ENCODE measurements at places on chromosomes 12 and 14.

GRCh38 chr14:34300882-34301734 lies 160.9 kb downstream of the SPTSSA start:
- DNase-seq, result no peak

DNA sequence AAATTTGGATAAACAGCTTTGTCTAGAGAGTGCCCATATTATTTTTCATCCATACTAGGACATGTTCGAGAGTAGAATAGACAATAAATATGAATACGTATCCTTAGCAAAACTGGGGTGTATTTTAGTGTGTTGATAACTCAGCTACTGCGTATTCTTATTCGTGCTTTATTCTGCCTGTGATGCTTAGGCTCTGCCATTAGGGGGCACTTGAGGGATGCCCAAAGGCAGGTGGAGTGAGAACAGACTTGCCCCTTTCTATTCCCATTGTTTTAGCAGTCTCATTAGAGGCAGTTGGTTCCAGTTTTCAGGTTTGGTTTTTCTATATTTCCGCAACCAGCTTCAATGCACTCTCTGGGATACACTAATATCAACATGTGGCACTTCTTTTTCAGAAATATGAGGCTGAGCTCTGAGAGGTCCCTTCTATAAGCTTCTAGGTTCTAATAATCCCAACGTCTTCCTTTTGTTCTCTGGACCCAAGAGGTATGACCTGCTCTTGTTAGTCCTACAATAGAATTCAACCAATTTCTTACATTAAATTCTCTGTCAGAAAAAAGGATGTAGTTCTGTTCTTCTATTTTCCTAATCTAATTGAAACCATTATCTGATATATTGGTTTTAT lies 985.7 kb upstream of the FBXO33 start:
- DNase-seq, result no peak

DNA sequence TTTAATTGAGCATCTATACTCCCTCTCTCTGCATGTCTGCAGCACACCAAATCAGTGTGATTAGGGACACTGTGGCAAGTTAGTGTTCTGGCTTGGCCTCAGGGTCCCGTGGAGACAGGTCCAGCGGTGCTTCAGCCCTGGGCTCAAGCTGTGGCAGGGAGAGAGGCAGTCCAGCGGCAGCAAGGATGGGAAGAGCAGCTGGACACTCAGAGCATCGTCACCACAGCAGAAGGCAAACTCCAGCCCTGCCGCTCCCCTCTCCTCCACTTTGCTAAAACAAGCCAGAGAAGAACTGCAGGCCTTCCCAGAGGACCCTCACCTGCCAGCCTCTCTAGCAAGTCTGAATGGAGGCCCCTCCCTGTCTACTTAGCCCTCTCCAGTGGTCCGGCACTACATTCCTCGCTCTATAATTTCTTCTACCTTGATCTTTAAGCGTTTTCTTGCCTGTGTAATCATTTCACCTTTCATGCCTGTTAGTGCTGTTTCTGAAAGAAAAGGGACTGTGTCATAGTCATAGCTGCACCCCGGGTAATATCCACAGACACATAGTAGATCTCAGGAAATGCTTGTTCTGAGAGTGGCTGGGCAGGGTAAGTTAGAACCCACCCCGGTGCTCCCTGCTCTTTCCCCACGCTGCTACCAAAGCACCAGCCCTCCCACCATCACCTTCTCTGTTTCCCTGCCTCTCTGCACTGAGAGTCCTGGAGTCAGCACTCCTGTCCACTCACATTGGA lies 22.1 kb downstream of the ZFP36L1 start:
- no peak for DNase-seq

GRCh38 chr12:78331181-78331580 lies 500.5 kb downstream of the NAV3 start:
- DNase-seq, result no peak

GRCh38 chr14:48618057-48618456 lies 942.7 kb upstream of the MDGA2 start:
- no peak for DNase-seq

DNA sequence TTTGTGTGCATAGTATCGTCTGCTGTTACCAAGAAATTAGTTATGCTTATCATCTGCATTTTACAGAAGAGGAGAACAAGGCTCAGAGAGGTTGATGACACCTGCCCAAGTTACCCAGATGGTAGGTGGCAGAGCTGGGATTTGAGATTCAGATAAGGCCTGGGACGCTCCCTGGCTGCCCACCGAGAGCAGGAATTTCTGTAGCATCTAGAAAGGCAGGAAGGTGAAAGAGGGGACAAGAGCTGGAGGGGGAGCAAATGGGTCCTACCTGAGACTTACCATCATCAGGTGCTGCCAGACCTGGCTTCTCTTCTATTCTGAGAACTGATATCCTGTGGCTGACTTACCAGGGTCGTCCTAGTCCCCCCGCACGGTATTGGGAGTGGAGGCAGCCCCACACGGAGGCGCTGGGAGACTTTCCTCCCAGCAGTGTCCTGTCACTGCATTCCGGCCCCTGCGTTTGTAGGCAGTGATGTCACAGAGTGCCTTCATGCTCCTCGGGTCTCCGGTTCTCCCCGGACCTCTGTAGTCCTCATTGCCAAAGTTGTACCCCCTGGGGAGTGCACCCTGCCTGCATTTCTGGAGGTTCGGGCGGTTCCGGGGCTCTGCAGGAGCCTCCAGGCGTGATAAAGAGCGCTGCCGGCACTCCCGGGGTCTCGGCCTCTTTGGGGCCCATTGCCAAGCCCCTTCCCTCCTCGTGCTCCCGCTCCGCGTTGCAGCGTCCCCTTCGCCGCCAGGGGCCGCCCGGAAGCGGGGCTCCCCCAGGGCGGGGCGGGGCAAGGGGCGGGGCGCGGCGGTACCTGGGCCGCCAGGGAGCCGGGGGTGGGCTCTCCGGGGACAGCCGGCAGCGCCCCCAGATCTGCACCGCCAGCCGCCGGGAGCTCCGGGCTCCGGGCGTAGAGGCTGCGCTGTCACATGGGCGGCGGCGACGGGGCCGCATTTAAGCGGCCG lies at the start of gene CABP1:
CABP1 (plus strand) TSS at position 856 of the 951 bp plus-strand sequence; CDS start at position 916, 60 bp downstream.
- peak; percentile 57 for DNase-seq

DNA sequence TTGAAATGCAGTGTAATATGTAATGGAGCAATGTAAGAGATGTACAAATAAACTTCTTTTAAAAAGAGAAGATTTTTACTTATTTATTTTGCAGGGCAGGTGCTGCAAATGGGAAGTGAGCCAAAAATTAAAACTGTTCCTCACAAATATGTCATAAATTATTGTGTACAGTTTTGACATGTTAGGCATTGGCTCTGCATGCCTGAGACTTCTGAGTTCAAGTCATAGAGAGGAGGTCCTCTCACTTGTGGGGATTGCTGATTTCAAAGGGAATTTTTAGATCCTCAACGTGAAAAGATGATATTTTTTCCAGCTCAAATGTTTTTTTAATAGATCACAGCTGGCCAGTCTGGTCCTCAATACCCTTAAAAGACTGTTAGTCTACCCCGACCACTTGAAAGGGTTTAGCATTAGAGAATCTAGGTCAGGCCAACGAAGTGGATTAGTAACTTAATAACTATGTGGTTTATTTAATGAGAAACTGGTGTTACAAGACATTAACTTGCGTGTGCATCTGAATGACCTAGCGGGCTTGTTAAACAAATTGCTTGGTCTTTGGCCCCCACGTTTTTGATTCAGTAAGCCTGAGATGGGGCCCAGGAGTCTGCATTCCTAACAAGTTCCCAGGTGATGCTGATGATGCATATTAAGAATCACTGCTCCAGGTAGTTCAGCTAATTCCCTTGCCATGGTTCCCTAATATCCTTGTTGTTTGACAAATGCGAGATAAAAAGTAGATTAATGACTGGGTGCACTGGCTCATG lies 30.9 kb upstream of the WDR89 start:
- DNase-seq, result no peak

- no peak for DNase-seq
Observed at GRCh38 chr12:127284870-127285431, 982.0 kb upstream of the TMEM132C start.

GRCh38 chr14:68361231-68361630 lies 431.6 kb downstream of the ZFP36L1 start:
- no peak for DNase-seq

DNA sequence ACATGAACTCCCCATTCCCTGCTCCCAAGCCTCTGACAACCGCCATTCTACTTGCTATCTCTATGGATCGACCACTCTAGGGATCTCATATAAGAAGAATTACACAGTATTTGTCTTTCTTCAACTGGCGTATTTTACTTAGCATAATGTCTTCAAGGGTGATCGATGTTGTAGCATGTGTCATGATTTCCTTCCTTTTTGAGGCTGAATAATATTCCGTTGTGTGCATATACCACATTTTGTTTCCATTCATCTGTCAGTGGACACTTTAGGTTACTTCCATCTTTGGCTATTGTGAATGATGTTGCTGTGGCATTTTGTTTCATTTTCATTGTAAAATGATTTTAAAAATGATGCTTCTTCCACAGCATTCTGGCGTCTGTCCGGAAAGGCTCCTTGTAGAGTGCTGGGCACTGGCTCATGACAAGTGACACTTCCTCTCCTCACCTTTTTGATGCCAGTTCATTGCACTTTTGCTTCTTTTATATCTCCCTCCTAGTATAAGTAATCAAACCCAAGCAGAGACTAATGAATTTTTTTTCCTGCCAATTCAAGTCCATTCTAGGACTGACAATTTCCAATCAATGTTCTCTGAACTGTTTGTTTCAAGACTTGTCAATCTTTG lies 39.3 kb downstream of the SCN8A start:
- no peak for DNase-seq

- no peak for DNase-seq
Observed at GRCh38 chr12:116146386-116146785, 131.1 kb downstream of the MED13L start.

DNA sequence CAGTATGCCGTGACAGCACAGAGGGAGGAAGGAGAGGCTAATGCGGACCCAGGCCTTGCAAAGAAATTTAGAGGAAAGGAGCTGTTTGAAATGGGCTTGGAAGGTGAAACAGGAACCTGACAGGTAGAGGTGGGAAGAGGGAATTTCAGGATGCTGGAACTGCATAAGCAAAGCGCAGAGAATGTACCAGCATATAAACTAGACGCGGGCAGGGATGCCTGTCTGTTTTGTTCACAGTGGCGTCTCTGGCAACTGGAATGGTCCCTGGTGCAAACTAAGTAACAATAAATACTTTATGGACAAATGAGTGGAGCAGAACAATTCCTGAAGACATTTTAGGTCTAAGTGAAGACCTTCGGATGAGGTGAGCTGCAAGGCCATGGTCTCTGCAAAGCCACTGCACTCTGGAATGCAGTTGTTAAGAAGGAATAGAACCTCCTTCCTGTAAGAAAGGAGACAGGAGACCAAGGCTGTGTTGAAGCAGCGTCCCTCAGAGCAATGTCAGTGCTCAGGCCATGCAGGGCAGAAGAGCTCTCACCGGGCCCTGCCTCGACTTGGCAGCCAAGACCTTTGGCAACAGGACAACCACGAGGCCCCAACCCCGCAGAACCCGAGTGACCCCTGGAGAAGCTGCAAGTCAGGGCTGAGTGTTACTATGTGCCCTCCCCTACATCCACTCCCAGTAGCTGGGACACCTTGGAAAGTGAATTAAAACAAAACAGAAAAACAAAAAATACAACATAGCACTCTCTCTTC lies 42.8 kb downstream of the PITPNM2 start:
- DNase-seq, result no peak

DNA sequence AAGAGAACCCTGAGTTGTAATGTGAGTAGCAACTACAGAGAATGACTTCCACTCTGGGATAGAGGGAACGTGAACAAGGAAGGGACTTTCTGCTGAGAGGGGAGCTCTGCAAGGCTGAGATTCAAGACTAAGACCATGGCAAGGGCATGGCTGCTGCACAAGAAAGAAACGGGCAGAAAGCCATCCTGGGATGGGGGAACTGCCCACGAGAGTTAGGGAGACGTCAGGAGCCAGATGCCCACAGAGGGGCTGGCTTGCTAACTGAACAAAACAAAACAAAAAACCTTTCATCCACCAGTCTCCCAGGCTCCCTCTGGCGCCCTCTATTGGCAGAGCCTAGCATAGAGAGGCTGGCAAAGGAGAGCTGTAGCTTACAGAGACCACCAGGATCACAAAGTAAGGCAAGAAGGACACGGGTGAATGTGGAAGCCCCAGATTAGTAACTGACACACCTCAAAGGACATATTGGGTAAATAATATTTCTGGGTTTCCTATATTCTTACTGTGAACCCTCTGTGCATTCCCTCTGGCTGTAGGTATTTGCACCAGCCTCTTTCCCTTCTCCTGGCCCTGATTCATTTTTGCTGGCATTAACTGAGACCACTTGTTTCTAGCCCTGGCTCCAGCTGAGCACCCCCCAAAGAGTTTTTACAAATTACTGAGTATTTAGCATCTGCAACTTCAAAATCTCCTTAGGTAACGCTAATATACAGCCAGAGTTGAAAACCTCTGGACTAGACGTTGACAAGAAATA lies 338.3 kb downstream of the EMP1 start:
- DNase-seq, result peak; percentile 12

DNA sequence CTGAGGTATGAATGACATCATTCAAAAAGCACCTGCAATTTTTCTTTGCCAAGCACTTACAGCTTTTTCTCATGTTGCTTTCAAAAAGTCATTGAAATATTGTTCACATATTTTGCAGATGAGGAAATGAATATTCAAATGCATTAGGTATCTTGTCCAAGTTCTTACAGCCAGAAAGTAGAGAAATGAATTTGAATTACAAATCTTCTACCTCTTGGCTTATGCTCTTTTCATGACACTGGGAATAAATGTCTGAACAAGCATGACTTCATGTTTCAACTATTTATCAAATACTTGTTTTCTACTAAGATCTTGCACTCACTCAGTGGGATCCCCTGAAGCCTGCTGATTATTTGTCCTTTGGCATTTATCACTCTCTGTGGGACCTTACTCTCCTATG lies 267.2 kb upstream of the BTG1 start:
- no peak for DNase-seq

- no peak for DNase-seq
Observed at GRCh38 chr14:70955543-70956480, 48.6 kb downstream of the PCNX1 start.

- no peak for DNase-seq
Observed at GRCh38 chr12:51635346-51635745, 44.3 kb downstream of the SCN8A start.

DNA sequence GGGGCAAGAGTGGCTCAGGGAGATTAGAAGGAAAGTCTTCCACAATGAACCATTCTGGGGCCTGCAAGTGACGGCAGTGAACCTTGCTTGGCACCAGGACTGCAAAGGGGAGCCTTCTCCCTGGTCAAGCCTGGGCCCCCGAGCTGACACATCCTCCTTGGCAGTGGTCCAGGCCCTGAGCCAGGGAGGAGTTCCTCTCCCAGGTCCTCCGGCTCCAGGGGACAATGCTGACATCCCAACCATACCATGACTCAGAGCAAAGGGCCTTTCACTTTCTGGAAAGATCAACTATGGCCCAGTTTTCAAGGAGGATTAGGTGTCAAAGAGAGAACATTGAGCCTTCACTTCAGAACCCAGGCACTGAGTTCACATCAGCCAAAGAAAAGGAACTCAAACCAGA lies 756.5 kb upstream of the TBX3 start:
- DNase-seq, result no peak

- DNase-seq, result no peak
Observed at GRCh38 chr12:62335796-62336195, 75.6 kb downstream of the USP15 start.

- DNase-seq, result no peak
Observed at GRCh38 chr12:128531170-128531569, 264.2 kb downstream of the TMEM132C start.

Data from stimulated activated CD4-positive, alpha-beta T cell treated with anti-CD3 and anti-CD28 coated beads, Interleukin-1b, Interleukin-23, amount 100 ng/mL, for 24 hours (primary cell).